ENCODE measurements at places on chromosomes 11 and 22. TPM values are rescaled to one million over a fixed set of nuclear protein-coding genes. Genes with fewer than 3 reads are reported as not detected.

The CCDC87 gene
- total RNA-seq: 0.14 TPM

The INS gene
- total RNA-seq: not detected

The RNF141 gene
- total RNA-seq: 12.5 TPM

DNA sequence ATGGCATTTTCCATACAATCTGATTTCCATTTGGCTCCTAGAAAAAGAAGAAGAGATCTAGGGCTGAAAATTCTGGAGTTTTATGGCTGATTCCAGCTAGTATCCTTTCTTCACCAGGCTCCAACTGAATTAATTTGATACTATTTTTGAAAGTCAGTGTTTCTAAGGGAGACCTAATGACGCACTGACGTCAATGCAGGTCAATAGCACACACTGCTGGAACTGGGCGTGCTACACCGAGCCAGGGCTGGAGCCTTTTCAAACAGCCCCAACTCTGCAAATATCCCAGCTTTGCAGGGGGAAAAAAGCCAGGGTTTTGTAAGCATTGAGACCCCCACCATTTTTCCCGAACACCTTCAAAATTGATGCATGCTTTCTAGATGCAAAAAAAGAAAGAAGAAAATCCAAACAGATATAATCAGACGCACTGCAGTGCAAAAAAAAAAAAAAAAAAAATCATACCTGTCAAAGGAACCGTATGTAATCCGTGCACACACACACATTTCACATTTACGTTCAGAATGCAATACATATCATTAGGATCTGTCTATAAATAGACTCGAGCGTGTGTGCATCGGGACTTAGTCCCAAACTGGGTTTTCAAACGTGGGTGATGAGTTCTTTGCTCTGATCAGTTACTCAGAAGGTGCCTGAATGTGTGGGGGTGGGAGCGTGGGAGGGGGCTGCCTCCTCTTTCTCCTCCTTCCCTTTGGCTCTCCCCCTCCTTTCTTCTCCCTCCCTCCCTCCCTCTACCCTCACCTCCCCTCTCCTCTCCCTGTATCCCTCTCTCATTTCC, 124.5 kb upstream of the HSD17B12 start:
- DNase-seq: no peak

DNA sequence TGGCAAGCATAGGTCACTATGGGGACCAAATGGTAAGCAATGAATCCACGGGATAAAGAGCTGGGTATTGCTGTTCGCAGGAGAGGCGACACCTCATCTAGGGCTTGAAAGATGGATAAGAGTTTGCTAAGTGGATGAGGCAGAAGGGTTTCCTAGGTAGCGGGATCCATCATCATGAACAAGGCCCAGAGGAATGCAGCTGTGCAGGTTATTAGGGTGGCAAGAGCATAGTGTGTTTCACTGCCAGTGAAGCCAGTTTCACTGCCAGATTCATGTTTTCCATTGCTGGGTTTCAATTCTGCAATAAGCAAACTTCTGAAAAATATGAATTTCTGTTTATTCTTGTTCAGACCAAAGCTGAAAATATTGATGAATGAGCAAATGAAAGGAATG, 27.2 kb downstream of the WEE1 start:
- DNase-seq: peak; percentile 45

DNA sequence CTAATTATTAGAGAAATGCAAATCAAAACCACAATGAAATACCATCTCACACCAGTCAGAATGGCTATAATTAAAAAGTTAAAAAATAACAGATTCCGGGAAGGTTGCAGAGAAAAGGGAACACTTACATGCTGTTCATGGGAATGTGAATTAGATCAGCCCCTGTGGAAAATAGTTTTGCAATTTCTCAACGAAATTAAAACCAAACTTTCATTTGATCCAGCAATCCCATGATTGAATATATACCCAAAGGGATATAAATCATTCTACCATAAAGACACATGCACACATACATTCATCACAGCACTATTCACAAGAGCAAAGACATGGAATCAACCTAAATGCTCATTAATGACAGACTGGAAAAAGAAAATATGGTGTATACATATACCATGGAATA, 32.5 kb downstream of the NOX4 start:
- no peak for DNase-seq

DNA sequence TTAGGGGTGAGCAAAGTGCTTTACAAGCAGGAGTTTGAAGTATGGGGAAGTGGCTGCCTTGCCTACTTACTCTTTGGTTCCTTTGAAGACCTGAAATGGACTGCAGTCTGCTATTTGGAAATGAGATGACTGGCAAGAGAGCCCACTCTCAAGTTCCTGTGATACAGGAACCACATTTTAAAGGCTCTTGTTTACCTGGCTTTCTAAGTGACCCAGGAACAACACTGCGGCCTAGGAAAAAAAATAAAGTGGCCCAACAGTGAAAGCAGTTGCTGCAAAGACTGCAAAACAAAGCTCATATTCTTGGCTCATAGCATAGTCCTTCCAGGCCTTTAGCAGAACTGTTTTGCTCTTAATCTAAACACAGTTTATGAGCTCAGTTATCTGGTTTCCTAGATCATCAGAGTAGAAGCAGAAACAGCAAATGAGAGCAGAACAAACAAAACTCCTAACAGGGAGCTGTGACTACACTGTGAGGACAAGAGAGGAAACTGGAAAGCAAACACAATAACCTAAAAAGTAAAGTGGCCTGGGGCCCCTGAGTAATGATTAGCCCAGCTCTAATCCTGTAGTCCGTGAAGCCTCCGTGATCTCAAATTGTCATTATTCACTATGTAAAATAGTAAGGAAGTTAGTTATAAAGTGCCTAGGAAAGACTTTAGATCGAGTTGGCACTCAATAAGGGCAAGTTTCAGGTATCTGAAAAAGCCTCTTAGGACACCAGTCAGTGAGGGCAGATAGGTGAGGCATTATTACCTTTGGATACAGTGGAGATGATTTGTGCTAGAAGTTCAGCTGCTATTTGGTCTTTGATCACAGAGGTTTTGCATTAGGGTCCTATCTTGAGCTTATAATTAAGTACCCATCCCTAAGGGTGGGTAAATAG, 11.5 kb downstream of the CCDC117 start:
- DNase-seq: no peak

GRCh38 chr22:38830026-38830844, 13.6 kb downstream of the NPTXR start:
- DNase-seq: no peak

GRCh38 chr11:30549565-30549964, 36.6 kb downstream of the MPPED2 start:
- DNase-seq: no peak

DNA sequence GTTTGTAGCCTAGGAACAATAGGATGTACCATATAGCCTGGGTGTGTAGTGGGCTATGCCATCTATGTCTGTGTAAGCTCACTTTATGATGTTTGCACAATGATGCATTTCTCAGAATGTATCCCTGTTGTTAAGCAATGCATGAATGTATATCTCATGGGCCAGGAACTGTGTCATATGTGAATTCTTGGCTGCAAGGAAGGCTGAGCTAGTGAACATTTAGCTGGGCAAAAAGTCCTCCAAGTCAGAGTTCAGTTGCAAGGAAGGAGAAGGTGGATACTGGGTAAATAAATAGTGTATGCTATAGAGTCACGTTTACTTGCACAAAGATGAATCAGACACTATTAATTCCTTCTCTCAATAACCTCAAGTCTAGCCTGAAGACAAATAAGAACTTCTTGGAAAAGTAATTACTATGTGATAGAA, 136.1 kb downstream of the EHF start:
- DNase-seq: no peak

DNA sequence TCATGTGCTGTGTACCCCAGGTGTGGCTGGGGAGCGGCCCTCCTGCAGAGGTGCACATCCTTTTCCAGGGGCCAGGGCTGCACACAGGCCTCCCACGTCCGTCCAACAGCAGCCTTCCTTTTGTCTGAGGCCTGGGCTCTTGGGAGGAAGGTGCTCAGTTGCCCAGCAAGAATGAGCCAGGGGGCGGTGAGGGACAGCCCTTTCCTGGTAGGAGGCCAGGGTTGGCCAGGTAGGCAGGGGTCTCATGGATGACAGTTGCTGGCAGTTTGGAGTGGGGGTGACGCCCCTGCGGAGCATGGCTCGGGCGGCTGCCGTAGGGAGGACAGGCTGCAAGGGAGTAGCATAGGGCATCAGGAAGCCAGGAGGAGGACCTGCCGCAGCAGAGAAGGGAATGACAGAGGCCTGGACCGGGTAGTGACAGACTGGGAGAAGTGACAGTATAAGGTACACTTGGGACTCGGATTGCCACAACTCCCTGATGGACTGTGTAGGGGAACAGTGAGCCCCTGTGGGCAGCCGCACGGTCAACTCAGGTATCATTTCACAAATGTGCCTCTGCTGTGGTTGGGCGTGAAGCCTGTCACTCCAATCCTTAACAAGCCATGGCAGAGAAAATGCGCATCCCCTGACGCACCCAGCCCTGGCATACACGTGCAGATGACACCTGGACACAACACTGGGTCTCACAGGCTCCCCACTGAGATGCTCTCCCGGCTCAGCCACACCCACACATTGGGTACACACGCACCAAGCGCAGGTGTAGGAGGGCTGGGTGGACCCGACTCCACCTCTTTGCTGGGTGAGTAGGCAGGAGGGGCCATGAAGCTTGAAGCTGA, 79.7 kb downstream of the DGCR2 start:
- DNase-seq: no peak

DNA sequence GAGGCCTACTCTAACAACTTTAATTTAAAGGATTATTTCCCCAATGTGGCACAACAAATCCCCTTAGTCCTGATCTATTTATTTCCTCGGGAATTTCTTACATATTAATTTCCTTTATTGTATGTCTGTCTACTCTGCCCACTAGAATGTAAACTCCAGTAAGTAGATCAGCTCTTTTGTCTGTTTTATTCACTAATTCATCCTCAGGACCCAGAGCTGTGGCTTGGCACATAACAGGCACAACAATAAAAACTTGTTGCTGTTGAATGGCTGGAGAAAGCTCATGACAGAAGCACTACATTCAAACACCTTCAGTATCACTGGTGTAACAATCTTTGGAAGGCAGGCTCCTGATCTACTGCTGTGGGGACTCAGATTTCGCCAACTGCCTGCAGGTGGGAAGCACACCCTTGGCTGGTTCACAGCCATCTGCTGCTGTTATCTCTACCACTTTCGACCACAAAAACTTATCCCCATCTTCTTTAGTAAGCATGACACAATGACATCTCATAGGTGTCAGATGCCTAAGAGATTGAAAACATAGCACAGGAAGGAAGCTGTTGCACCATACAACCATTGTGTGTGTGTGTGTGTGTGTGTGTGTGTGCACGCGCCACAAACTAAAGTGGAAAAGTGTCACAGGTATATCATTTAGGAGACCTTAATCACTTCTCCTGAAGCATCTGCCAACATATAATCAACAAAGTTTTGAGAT, 11.9 kb downstream of the HIRA start:
- peak; percentile 65 for DNase-seq

Data from activated CD4-positive, alpha-beta T cell treated with anti-CD3 and anti-CD28 coated beads for 36 hours (primary cell).